ENCODE measurements at places on chromosomes 16 and 17.

DNA sequence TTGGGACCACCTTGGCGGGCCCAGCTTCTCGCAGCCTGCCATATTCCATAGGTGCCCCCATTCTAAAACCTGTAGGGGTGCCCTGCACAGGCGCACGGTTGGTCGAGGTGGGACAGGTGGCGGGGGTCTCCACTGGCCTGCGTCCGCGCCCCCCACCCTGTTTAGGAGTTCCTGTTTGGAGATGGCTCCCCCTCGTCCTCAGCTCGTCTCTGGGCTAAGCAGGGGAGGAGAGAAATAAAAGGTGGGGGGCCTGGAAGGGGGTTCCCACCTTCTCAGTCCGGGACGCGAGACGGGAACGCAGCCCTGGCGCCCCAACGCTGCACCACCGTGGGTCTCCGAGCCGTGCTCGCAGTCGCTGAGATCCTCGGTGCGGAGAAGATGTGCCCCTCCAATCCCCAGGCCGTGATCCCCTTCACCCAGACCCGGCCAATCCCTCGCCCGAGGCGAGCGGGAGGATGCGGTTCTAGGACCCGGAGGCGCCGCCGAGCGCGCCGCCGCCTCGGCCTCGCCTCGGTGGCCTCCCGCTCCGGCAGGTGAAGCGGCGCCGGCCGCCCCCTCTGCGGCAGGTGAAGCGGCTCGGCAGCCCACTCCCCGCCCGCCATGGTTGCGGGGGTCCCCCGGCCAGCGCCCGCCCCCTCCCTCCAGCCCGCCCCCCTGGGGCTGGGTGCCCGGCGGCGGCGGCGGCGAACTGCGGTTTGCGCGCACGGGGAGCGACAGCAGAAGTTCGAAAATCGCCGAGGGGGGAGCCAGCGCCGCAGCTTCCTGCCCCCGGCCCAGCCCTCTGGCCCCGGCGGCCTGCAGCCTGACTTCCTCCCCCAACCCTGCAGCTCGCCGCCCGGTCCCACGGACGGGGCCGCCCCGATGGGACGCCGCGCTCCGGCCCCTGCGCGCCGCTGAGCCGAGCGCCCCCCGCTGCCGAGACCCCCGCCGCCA, at the start of gene FMNL1:
Gene FMNL1, plus strand, starts transcription at position 805 of the 933 bp plus-strand sequence. CDS start 240 bp downstream, outside the sequence.
- peak; percentile 26 for DNase-seq

DNA sequence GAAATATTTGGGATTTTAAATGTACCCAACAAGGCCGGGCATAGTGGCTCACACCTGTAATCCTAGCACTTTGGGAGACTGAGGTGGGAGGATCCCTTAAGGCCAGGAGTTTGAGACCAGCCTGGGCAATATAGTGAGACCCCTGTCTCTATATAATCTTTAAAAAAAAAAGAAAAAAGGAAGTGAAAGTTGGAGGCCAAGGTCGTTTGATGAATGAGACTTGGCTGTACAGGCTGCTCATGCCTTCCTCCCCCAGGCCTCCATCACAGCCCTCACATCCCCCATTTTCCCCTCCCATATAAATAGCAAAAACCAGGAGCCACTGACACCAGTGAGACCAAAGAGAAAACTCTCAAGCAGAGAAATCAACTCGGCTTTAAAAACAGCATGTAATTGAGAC, 3.3 kb upstream of the CA7 start:
- DNase-seq = no peak

DNA sequence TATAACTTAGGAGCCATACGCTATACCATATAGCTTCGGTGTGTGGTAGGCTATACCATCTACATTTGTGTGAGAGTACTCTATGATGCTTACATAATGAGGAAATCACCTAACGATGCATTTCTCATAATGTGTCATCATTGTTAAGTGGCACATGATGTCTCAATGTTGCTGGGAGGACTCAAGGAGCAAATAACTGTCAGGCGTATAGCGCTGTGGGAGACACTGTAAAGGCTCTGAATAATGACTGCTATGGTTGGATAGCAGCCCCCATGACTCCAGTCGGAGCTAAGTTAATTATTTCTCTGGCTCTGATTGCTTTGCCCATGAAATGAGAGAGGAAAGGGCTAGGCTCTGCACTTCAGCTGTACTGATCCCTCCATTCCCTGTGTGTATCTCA, 197.2 kb downstream of the RGS9 start:
- DNase-seq = no peak

DNA sequence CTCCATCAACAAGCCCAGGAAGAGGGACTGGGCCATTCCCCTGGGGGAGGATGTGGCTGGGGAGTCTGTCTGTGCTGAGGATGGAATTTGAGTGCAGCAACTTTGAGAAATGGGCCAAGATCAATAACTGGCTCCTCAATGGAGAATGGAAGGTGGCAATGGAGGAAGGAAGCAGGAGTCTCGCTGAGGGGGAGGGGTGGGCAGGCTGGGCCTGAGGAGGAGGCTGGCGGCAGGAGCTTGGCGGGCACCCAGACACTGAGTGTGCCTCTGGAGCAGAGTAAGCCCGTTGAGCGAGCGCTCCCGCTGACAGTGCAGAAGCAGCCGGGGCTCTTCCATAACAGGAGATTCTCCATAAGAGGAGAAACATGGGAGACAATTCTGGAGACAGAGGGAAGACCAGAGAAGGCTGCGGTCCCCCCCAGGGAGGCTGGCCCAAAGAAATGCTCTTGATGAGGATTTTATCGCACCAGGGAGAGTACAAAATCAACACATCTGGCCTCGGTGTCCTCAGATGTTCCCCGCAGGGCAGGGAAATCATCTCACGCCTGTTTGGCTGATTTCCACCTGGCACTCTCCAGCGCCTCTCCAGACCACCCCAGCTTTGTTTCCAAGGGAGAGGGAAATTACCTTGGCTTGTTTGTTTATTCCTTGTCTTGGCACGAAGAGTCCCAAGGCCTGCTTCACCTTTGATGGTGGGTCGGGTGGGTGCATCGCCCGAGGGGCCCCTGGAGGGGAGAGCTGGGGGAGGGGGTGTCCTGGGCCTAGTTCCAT, 2.8 kb upstream of the MMP15 start:
- peak; percentile 70 for DNase-seq

DNA sequence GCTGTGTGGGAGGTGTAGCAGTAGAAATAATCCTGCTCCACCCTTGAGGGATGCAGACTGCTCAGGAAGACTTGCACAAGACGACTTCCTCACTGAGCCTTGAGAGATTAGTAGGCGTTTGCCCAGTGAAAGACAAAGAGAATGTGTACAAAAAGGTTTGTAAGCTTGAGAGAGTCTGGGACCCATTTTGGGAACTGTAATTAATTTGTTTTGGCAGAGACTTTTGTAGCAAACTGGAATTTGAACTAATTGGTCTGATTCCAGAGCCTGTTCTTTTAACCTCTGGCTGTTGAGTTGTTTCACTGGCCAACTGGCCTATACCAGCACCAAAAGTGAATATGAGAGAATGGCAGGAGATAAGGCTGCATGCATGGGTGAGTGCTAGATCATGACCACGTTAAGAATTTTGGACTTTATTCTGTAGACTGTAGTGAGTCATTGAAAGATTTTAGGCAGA, 75.5 kb downstream of the AATF start:
- DNase-seq = no peak

GRCh38 chr16:27066668-27067537, at the start of gene C16orf82:
C16orf82 (plus strand) TSS chr16:27066927.
- peak; percentile 55 for DNase-seq

DNA sequence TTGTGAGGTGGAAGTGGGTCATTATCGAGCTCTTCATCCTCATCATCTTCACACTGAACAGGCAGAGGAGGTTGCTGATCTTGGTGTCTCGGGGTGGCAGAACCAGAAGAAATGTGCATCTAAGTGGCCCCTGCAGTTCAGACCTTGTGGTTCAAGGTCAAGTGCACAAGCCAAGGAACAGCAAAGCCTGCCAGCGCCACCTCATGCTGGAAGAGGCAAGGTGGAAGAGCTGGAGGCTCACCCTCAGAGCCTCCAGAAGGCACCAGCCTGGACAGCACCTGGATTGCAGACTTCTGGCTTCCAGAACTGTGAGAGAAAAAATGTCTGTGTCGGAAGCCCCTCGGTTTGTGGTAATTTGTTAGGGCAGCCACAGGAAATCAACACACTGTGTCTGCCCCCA, 32.7 kb downstream of the IFT140 start:
- no peak for DNase-seq

- DNase-seq = no peak
These were observed 1.8 kb upstream of the CBX1 start for GRCh38 chr17:48102798-48103715.

DNA sequence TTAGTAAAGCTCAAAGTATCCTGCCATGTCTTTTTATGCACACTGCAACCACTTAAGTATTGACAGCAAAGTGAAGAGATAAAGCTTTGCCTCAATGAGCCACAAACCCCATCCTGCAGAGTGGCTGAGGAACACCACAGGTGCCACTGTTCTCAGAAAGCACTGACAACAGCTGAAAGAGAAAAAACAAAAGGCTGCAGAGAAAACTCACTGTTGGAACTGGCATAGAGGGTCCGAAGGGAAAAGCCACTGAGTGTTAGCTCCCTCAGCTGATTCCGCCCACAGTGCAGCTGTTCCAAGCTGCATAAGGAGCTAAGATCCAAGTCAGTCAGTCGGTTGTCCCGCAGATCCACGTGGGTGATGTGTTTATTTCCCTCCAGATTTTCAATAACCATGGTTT, 48.3 kb downstream of the PHLPP2 start:
- no peak for DNase-seq

DNA sequence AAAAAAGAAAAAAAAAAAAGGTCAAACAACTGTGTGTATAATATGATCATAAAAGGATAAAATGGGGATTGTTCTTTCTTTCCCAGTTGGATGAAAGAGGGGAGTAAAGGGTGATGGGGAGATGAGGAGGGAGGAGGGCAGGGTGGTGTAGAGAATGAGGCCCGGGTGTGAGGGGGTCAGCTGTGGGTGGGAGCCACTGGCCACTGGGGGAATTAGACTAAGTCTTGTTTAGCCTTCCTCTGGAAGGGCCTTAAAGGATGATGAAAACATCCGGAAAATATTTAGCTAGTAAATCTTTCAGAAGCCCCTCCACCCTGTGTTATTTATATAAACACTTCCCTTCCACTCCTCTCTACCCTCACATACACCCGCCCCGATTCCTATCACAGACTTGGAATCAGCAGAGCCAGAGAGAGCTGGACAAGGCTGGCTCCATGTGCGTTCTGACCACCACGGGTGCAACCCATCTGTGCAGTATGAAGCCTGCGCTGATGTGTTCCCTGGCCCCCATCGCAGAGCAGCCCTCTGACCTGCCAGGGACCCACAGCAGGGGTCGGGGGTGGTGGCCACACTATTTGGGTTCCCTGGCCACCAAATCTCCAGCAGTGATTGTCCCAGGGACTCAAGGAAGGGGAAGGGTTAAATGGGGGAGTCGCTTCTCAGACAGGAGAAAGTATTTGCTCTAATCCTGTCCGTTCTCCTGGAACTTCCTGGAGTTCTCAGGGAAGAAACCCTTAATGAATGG, 72.7 kb downstream of the GAS7 start:
- no peak for DNase-seq

DNA sequence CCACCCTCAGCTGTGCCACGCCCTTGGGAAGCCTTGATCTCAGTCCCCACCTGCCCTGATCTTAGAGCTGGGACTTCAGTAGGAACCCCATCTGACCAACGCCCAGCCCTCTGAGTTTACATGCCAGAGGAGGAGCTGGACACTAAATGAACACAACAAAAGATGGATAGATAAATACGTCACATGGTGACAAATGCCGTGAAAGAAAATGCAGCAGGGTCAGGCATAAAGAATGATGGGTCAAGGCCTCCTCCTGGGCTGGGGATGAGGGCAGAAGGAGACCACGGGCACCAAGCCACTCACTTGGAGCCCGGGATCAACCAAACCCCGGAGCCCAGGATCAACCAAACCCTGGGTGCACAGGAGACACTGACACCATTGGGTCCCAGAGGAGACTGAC, 354.9 kb downstream of the C16orf95 start:
- DNase-seq = no peak

- DNase-seq = no peak
These were observed 22.2 kb upstream of the RHOT1 start for GRCh38 chr17:32120141-32120540.

DNA sequence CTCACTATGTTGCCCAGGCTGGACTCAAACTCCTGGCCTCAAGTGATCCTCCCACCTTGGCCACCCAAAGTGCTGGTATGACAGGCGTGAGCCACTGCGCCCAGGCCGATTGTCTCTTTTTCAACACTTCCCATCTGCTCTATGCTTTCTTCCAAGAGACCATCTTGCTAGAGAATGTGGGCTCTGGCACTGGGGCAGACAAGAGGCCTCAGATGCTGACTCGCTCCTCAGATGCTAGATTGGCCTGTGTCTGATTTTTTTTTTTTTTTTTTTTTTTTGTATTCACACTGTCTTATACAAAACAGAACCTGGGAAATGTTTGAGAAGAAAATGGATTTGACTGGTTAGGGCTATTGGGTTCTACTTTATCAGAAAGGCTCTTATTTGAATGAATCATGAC, 58.2 kb downstream of the CYB5D2 start:
- no peak for DNase-seq

- DNase-seq = no peak
These were observed 84.4 kb upstream of the GPRC5B start for GRCh38 chr16:19968891-19969683.

- DNase-seq = no peak
These were observed 22.9 kb downstream of the CHCT1 start for GRCh38 chr17:60445144-60445543.

- DNase-seq = no peak
These were observed 22.2 kb downstream of the CLEC19A start for GRCh38 chr16:19307587-19308241.

GRCh38 chr16:86392436-86393152, 117.7 kb upstream of the FOXF1 start:
- DNase-seq = no peak

DNA sequence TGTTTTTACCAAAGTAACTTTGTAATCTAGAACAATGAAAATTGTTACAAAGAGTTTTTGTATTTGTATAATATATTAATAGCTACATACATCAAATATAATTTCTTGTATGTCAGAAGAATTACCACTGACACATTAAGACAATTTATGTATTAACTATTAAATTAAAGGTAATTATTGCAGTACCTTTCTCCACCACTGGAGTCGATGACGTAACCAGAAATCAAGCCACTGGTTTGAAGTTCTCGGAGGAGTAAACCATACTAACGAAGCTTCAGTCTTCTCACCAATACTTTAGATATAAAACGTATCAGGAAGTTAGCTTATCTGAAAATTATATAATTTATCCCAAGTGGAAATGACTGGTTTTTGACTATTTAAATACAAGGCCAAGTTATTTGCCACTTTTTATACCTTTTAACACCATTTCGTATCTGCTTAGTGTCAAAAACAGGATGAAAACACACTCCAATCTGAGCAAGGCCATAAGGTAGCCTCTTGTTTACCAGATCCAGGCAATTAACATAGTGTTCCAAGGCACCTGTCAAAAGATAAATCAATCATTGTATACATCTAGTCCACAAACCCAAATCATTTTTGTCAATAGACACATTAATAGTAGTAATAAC, 4.3 kb downstream of the POLG2 start:
- DNase-seq = no peak
